ENCODE measurements at places on chromosomes 1 and 21.

- H3K4me3 ChIP-seq: no peak overlapping the region
- no peak overlapping the region for H3K27ac ChIP-seq
- peaks cover 2% of the 10 kb centered on the region for H3K27me3 ChIP-seq
- no peak for DNase-seq
- H3K36me3 ChIP-seq: no peaks in the 10 kb centered on the region
These were observed 143.3 kb upstream of the GJB5 start for GRCh38 chr1:34611571-34611970.

DNA sequence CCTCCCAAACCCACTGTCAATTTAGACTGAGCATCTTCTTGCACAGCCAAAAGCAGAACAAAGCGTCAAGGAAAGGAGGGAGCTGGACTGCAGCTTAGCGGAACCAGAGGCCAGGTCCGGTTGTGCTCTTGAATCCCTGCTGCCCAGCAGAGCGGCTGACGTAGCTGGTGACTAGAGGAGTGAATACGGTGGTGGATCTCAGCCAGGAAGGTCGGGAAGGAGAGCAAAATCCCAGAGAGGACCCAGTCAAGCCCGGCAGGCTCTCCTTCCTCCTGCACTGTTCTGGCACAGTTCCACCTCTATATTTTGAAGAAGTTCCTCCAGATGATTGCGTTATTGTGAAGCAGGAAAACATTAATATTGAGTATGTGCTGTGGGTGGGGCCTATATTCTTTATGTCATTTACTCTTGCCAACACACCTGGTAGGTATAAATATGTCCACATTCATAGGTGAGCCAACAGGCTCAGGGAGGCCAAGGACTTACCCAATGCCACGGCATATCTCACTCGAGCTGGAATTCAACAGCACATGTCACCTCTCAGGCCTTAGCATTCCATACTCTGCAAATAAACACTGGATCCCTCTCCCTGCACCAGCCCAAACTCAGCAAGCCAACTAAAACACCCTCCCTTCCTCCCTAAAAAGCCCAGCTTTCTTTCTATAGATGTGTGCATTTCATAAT, 23.6 kb upstream of the ABCB10 start:
- no peak overlapping the region for H3K4me3 ChIP-seq
- no peak overlapping the region for H3K27ac ChIP-seq
- no peak for DNase-seq
- no peaks in the 10 kb centered on the region for H3K36me3 ChIP-seq

- DNase-seq: no peak
- no peak overlapping the region for H3K27ac ChIP-seq
- no peak overlapping the region for H3K4me3 ChIP-seq
- no peaks in the 10 kb centered on the region for H3K36me3 ChIP-seq
- peaks cover 5% of the 10 kb centered on the region for H3K4me1 ChIP-seq
These were observed 617.7 kb upstream of the ADGRL2 start for GRCh38 chr1:81183051-81183450.

- no peak overlapping the region for H3K4me3 ChIP-seq
- H3K27me3 ChIP-seq: peaks cover 2% of the 10 kb centered on the region
- peaks cover 7% of the 10 kb centered on the region for H3K4me1 ChIP-seq
- peak; percentile 54 for DNase-seq
These were observed 5.1 kb upstream of the CLEC20A start for GRCh38 chr1:178501705-178502329.

DNA sequence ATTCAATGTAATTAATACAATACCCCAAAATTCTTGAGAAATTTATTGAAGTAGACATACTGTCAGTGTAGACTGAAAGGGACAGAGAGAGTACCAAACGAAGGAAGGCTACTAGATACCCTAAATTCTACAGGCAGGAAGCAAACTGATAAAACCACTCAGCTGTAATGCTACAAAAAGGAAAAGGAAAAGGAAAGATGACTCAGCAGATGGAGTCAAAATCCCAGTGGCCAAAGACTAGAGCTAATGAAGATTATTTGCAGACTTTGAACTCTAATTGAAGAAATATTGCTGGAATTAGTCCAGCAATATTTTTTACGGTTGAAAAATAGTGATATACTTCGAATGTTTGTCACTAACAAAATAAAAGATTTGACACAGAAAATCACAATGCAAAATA, 671.9 kb downstream of the BRINP3 start:
- no peak for DNase-seq
- H3K4me3 ChIP-seq: no peak overlapping the region
- H3K4me1 ChIP-seq: no peaks in the 10 kb centered on the region
- no peaks in the 10 kb centered on the region for H3K27me3 ChIP-seq
- no peaks in the 10 kb centered on the region for H3K36me3 ChIP-seq
- H3K27ac ChIP-seq: no peak overlapping the region

DNA sequence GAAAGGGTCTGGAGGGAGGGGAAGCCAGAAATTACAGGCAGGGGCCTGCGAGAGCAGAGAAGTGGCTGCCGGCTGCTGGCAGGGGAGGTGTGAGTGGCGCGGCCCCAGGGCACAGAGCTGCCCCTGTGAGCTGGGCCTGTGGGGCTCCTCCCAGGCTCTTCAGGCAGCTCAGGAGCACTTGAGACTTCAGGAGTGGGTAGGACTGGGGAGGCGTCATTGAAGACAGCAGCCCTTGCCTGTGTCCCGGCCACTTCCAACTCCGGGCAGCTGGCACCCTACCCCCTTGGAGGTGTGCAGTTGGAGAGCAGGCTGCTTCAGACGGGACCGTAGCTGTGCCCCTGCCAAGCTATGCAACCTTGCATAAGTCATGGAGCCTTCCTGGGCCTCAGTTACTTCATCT, 87.5 kb upstream of the ACTL8 start:
- no peak overlapping the region for H3K27ac ChIP-seq
- no peak for DNase-seq
- no peaks in the 10 kb centered on the region for H3K27me3 ChIP-seq
- H3K4me3 ChIP-seq: no peak overlapping the region
- H3K4me1 ChIP-seq: peaks cover 5% of the 10 kb centered on the region

- H3K36me3 ChIP-seq: peaks cover 74% of the 10 kb centered on the region
- H3K27me3 ChIP-seq: no peaks in the 10 kb centered on the region
- DNase-seq: peak; percentile 36
- H3K27ac ChIP-seq: no peak overlapping the region
- H3K4me3 ChIP-seq: no peak overlapping the region
These were observed 100.7 kb downstream of the MTR start for GRCh38 chr1:236895665-236896387.

DNA sequence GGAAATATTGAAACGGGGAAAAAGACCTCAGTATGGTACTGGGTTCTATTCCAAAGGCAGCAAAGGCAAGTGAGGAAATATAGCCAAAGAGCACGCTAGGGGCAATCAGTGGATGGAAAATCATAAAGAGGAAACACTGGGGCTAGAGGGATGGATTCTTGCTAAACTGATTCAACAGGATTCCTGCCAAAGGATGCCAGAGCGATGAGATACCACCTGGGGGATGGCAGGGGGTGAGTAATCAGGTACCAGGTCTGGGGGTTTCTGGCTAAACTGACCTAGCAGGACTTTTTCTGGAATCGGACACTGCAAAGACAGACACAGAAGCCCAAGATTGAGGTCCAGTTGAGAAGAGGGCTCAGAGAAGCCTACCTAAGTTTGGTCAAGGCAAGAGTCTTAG, 6.7 kb downstream of the CHI3L2 start:
- peaks cover 10% of the 10 kb centered on the region for H3K27me3 ChIP-seq
- H3K4me1 ChIP-seq: no peaks in the 10 kb centered on the region
- H3K27ac ChIP-seq: no peak overlapping the region
- H3K4me3 ChIP-seq: no peak overlapping the region

GRCh38 chr1:246246430-246246829, 260.6 kb downstream of the SMYD3 start:
- H3K27me3 ChIP-seq: no peaks in the 10 kb centered on the region
- no peak for DNase-seq
- H3K27ac ChIP-seq: no peak overlapping the region
- H3K36me3 ChIP-seq: no peaks in the 10 kb centered on the region

- no peak overlapping the region for H3K4me3 ChIP-seq
- no peaks in the 10 kb centered on the region for H3K36me3 ChIP-seq
- H3K27me3 ChIP-seq: no peaks in the 10 kb centered on the region
- H3K4me1 ChIP-seq: no peaks in the 10 kb centered on the region
- no peak overlapping the region for H3K27ac ChIP-seq
These were observed 135.0 kb downstream of the PTPN14 start for GRCh38 chr1:214416417-214416816.

GRCh38 chr1:241883159-241883558, 35.2 kb downstream of the EXO1 start:
- H3K4me3 ChIP-seq: no peak overlapping the region
- no peaks in the 10 kb centered on the region for H3K27me3 ChIP-seq
- no peaks in the 10 kb centered on the region for H3K4me1 ChIP-seq
- H3K36me3 ChIP-seq: no peaks in the 10 kb centered on the region
- H3K27ac ChIP-seq: no peak overlapping the region

GRCh38 chr1:228471762-228472398, 15.3 kb upstream of the RNF187 start:
- H3K27me3 ChIP-seq: peaks cover 43% of the 10 kb centered on the region
- H3K36me3 ChIP-seq: no peaks in the 10 kb centered on the region
- H3K4me3 ChIP-seq: no peak overlapping the region
- DNase-seq: peak; percentile 52

- peaks cover 5% of the 10 kb centered on the region for H3K36me3 ChIP-seq
- no peak overlapping the region for H3K27ac ChIP-seq
- H3K27me3 ChIP-seq: no peaks in the 10 kb centered on the region
These were observed 37.0 kb downstream of the UBE2G2 start for GRCh38 chr21:44764319-44765230.

GRCh38 chr1:240174734-240175133, 83.1 kb downstream of the FMN2 start:
- DNase-seq: no peak
- H3K4me1 ChIP-seq: no peaks in the 10 kb centered on the region
- H3K27me3 ChIP-seq: no peaks in the 10 kb centered on the region
- no peak overlapping the region for H3K27ac ChIP-seq
- H3K4me3 ChIP-seq: no peak overlapping the region

- H3K36me3 ChIP-seq: no peaks in the 10 kb centered on the region
- H3K4me1 ChIP-seq: peaks cover 6% of the 10 kb centered on the region
- H3K4me3 ChIP-seq: no peak overlapping the region
- no peaks in the 10 kb centered on the region for H3K27me3 ChIP-seq
These were observed 7.4 kb upstream of the MPL start for GRCh38 chr1:43329995-43330751.

DNA sequence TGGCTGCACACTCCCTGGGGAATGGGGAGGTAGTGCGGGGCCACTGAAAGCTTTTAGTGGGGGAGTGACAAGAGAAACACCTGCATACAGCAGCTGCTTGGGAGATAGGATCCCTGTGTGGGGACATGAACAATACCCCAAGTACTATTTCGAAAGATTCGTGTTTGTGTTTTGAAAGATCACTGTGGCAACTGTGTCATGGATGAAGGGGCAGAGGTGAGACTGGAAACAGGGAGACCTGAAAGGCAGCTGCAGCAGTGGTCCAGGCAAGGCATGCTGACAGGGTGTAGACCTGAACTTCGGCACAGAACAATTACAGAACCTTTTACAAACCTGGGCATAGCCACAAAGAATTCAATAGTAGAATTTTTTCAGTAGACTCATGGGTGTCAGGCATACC, 32.9 kb downstream of the TENT5C start:
- H3K4me1 ChIP-seq: peaks cover under 1% of the 10 kb centered on the region
- DNase-seq: peak; percentile 61
- no peaks in the 10 kb centered on the region for H3K27me3 ChIP-seq
- H3K4me3 ChIP-seq: no peak overlapping the region

GRCh38 chr1:88441022-88441421, 243.1 kb upstream of the PKN2 start:
- H3K36me3 ChIP-seq: no peaks in the 10 kb centered on the region
- no peaks in the 10 kb centered on the region for H3K4me1 ChIP-seq
- no peak overlapping the region for H3K27ac ChIP-seq
- no peak for DNase-seq
- H3K4me3 ChIP-seq: no peak overlapping the region

- H3K27me3 ChIP-seq: no peaks in the 10 kb centered on the region
- H3K4me3 ChIP-seq: no peak overlapping the region
- H3K36me3 ChIP-seq: no peaks in the 10 kb centered on the region
- H3K4me1 ChIP-seq: peaks cover 30% of the 10 kb centered on the region
These were observed 4.0 kb upstream of the FAAP20 start for GRCh38 chr1:2198571-2198970.

DNA sequence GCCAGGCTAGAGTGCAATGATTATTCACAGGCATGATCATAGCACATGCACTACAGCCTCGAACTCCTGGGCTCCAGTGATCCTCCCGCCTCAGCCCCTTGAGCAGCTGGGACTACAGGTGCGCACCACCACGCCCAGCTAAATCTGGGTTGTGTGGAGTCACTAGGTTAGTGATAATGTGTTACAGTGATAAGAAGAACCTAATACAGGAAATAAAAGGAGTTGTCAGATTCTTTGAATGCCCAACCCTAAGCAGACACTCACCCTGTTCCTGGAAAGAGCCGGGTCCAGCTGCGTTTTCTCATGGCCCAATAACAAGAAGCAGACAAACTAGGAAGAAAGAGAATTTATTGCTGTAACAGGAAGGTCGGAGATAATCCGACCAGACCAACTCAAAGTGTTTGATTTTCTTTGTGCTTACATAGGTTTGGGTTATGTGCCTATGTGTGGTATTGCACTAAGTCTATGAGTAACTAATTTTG, 8.8 kb downstream of the IFNGR2 start:
- no peak overlapping the region for H3K4me3 ChIP-seq
- peak overlapping the region; percentile 89 for H3K27ac ChIP-seq
- H3K4me1 ChIP-seq: peaks cover 53% of the 10 kb centered on the region
- DNase-seq: peak; percentile 89
- H3K27me3 ChIP-seq: no peaks in the 10 kb centered on the region
- H3K36me3 ChIP-seq: peaks cover 38% of the 10 kb centered on the region

DNA sequence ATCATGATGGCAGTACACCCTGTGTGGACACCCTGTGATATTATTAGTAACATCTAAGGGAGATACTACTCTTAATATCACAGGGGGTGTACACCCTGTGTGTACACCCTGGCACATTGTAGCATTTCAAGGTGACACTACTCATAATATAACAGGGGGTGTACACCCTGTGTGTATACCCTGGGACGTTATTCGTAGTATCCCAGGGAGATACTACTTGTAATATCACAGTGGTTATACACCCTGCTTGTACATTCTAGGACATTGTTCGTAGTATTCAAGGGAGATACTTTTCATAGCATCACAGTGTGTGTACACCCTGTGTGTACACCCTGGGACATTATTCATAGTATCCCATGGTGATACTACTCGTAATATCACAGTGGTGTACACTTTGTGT, 67.4 kb upstream of the CNIH3 start:
- H3K4me3 ChIP-seq: no peak overlapping the region
- H3K27me3 ChIP-seq: no peaks in the 10 kb centered on the region
- H3K36me3 ChIP-seq: no peaks in the 10 kb centered on the region
- no peak overlapping the region for H3K27ac ChIP-seq
- no peaks in the 10 kb centered on the region for H3K4me1 ChIP-seq
- no peak for DNase-seq

- no peaks in the 10 kb centered on the region for H3K4me1 ChIP-seq
- DNase-seq: no peak
- no peaks in the 10 kb centered on the region for H3K27me3 ChIP-seq
These were observed 82.8 kb downstream of the TRIM33 start for GRCh38 chr1:114428083-114428754.
